ENCODE measurements at places on chromosomes 2 and 18.

- DNase-seq: no peak
These were observed 71.6 kb upstream of the GAREM1 start for GRCh38 chr18:32542221-32542798.

GRCh38 chr2:27322301-27322765, 564 bp downstream of the MPV17 start:
- DNase-seq: no peak

- no peak for DNase-seq
These were observed 23.3 kb downstream of the INHBB start for GRCh38 chr2:120369250-120369649.

GRCh38 chr18:32618546-32618945, 147.9 kb upstream of the GAREM1 start:
- DNase-seq: no peak

GRCh38 chr18:5787936-5788335, 107.4 kb downstream of the TMEM200C start:
- no peak for DNase-seq

DNA sequence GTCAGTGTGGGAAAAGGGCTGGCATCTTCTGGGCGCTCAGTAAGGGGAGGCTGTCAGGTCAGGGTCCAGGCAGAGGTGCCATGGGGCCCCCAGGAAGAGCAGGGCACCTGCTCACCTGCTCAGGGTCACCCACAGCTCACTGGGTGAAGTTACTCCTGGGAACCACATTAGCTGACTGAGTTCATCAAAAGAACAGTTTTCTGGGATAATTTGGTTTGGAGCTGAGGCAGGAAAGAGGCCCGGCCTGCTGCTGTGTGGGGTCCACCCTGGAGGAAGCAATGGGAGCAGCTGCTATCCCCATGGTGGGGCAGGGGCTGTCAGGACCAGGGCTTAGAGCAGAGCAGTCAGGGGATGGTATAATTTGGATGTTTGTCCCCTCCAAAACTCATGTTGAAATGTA, 97.2 kb upstream of the GPC1 start:
- DNase-seq: no peak

DNA sequence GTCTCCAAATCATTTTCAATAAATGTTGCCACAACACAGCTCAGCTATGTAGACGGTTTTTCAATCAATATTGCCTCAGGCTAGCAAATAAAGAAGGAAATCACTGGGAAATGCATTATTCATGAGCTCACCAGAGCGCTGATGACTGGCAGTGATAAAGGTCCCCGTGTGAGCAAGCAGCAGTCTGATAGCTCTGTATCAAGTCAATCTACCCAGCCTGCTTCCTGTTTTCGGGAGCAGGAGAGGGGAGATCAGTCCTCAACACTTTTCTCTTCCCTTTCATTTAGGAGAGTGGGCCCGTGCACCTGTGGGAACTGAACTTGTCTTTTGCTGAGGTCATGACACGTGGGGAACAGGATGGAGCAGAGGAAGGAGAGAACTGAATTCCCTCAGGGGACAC, 253.9 kb upstream of the SIX2 start:
- no peak for DNase-seq

DNA sequence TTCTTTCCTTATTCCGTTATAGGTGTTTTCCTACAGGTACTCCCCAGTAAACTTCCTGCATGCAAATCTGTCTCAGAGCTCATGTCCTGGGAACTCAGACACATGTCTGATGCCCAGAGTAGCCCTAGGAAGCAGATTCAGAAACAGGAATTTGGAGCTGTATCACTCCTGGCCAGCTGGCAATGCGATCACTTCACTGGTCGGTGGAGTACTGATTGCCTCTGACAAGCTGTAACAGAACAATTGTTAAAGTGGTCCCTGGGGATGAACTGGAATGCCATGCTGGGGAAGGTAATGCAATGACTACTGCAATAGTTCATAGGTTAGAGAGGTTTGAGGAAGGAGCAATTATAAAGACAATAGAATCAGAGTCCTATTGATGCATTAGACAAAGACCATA, 131.6 kb upstream of the DOCK10 start:
- DNase-seq: no peak

DNA sequence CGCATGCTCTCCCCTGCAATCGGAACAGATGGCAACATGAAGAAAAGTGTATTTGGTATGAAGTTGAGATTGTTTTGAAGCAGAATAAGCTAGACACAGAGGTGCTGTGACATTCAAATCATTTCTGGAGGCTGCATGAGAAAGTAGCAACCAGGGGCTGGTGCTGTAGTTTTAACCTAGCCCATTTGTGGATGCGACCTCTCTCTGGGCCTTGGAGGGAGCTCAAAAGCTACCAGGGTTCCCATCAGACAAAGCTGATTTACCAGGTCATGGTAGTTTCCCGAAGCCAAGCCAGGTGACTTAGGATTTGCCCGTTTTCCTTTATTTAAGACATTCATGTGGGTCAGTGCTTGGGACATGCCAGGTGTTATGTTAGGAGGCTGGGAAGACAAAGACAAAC, 77.5 kb downstream of the CIB4 start:
- DNase-seq: no peak

- DNase-seq: no peak
These were observed 53.7 kb upstream of the APCDD1 start for GRCh38 chr18:10400534-10401307.

DNA sequence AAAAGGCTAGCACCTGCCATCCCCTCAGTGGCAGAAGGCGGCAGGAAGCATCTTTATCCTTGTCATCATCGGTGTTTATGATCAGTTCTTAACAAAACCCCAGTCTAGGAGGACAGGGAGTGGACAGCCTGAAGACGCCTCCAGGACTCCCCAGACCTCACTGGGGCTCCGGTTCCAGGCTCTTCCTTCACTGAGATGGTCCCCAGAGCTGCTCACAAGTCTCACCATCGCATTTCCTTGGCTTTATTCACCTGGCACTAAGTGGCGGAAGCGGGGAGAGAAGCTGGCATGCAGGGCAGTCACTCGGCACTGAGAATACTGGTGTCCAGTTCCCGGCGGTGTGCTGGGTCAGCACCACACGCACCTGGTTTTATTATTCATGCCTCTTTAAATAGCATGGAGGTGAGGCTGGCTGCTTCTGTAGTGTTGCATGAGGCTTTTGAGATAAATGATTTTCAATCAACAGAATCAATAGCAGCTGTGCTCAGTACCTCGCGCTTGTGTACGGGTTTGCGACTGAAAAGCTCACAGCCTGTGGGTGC, 68.7 kb downstream of the CABLES1 start:
- no peak for DNase-seq

- DNase-seq: peak; percentile 66
These were observed 447.5 kb upstream of the SLC14A2 start for GRCh38 chr18:45167631-45168280.

DNA sequence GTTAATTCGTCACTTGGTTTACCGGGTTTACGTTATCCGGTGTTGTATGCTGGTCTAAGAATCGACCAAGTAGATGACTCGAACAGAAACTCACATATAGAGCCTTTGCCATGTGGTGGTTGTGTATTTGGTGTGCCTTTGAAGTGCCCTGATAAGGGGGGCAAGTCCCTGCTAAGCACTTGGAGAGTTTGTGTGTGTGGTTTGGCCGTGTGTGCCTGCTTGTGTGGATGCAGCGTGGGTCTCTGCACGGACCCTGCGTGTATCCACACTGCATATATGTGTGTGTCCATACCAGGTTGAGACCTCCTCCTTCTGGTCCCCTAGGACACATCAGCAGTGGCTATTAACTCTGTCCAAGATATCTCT, 2.4 kb upstream of the CELF4 start:
- DNase-seq: no peak

DNA sequence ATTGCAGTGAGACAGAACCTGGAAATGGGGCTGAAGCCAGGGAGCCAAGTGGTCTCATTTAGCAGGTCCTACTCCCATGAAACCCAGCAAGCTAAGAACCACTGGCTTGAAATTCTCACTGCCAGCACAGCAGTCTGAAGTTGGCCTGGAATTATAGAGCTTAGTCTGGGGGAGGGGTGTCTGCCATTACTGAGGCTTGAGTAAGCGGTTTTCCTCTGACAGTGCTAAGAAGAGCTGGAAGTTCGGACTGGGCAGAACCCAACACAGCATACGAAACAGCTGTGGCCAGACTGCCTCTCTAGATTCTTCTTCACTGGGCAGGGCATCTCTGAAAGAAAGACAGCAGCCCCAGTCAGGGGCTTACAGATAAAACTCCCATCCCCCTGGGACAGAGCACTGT, 305.7 kb upstream of the SETBP1 start:
- DNase-seq: no peak

GRCh38 chr2:102724016-102724490, 37.8 kb upstream of the TMEM182 start:
- no peak for DNase-seq

Data from HS-5 (cell line).